Dorsolateral prefrontal cortex (tissue), 122 donors: ENCODE measurements at places on chromosomes 5 and 9.
A peak's percentile ranks its signal among the peaks of the same experiment; 100 is the strongest.

DNA sequence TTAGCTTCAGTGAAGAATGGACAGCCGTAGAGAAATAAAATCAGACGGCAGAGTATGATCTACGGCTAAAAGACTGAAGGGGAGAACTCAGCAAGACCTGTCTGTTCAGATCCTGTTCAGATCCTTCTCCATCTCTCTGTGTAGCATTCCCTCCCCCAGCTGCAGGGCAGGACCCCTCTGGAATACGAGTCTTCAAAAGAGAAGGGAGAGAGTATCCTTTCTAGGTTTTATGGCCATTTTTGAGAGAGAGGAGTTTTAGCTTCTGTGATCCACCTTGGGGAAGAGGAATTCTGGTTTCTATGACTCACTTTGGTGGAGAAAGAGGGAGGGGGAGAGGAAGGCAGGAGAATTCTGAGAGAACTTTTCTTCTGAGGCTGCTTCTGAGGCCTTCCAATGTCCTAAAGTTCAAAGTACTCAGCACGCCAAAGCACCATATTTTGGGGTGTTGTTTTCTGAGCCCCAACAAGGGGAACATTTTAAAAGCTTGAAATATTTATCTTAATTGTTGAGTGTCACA, 194.4 kb upstream of the TLE4 start:
- DNase-seq = no peak

GRCh38 chr9:136543830-136544547, 1.9 kb downstream of the NOTCH1 start:
- peak; percentile 90 for DNase-seq

DNA sequence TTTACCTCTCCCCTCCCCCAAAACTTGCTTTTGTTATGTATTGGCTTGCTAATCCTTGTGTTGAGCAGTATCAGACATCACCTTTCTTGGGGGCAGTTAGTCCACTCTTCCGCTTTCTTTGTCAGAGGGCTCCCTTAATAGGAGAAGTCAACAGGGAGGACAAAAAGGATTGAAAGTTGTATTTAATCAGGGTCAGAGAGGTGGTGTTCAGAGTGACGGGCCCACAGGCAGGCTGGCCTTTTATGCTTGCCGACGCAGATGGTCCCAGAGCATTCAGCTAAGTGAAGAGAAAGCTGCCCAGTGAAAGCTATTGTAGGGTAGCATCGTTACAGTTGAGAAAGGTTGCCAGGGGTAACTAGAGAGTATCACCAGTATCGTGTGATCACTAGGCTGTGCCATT, 131.1 kb downstream of the ZCCHC7 start:
- no peak for DNase-seq

DNA sequence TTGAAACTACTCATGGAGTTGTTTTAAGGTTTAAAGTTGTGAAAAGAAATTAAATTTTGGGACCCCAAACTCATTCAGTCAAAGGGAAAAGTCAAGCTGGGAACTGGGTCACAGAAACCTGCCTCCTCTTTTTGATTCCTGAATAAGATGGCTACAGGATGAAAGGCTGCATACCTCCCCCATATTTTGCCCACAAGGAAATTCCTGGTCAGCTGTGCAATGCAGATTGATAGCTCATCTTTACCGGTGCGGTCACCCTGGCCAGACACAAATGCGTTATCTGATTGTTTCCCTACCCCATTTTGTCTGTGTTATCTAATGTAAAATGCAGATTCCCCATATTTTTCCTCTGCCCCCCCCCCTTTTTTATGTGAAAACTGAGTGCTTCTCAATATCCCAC, 1.3 kb downstream of the HAVCR2 start:
- no peak for DNase-seq

DNA sequence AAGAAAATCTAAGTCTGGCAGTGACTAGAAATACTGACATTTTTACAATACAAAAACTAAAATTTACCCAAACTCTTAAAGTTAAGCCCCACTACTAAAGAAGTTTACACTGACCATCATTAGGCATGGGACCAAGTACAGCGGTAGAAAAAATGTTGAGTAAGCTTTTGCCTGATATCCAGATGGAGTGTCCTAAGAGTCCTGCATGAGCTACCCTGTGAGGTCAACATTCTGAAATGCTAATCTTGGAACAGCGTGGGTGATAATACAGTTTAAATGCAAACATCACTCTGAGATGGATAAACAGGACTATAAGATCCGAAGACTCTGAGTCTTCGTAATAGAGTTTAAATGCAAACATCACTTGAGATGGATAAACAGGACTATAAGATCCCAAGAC, 189.7 kb downstream of the DCP2 start:
- no peak for DNase-seq

DNA sequence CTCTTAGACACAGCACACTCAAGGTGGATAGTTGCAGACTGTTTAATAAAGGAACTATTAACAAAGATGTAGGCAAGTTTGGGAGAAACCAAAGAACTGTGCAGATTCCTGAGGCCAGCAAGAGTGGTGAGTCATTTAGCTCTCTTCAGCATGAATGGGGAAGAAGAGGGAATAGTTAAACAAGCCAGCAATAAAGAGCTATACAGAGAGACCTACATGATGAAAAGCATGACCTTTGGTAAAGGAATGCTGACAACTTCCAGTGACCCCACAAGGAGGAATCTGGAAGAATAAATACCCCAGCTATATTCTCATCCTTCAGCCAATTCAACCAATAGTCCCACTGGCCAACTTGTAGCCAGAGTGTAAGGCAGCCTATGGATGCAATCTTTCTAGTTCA, 706.0 kb upstream of the GRAMD2B start:
- DNase-seq = no peak
